ENCODE measurements at places on chromosomes 3 and 15.

DNA sequence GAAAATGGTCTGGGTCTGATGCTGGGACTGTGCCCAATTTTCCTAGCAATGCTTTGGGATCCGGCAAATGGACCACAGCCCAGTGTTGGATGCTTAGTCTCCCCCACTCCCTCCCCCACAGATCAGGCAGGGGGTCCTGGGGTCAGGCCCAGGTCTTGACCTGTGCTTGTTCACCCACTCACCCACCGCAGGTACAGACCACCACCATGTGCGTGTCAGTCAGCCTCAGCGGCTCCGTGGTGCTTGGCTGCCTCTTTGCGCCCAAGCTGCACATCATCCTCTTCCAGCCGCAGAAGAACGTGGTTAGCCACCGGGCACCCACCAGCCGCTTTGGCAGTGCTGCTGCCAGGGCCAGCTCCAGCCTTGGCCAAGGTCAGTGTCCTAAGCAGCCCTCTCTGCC, 10.6 kb downstream of the GRM2 start:
- DNase-seq, result no peak

- no peak for DNase-seq
These were observed 83.8 kb upstream of the GALNT15 start for GRCh38 chr3:16090706-16091105.

GRCh38 chr3:125213364-125213755, 812 bp upstream of the SLC12A8 start:
- no peak for DNase-seq

- no peak for DNase-seq
These were observed 1080.8 kb downstream of the TUSC7 start for GRCh38 chr3:117790235-117790987.

DNA sequence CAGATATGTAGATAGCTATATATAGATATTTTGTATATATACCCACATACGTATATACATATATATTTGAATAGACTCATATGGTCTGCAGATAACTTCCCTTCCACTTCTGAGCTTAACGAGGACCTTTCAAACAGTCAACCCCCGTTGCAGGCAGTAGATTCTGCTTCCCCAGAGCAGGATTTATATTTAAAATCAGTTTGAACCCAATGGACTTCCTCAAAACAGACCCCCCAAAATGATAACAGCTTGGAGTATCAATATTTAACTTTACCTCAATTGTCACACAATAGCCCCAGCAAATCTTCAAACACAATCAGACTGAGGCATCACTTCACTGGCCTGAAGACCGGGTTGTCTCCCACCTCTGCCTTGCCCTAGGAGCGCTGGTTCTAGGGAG, 218.3 kb downstream of the MEIS2 start:
- DNase-seq, result no peak

DNA sequence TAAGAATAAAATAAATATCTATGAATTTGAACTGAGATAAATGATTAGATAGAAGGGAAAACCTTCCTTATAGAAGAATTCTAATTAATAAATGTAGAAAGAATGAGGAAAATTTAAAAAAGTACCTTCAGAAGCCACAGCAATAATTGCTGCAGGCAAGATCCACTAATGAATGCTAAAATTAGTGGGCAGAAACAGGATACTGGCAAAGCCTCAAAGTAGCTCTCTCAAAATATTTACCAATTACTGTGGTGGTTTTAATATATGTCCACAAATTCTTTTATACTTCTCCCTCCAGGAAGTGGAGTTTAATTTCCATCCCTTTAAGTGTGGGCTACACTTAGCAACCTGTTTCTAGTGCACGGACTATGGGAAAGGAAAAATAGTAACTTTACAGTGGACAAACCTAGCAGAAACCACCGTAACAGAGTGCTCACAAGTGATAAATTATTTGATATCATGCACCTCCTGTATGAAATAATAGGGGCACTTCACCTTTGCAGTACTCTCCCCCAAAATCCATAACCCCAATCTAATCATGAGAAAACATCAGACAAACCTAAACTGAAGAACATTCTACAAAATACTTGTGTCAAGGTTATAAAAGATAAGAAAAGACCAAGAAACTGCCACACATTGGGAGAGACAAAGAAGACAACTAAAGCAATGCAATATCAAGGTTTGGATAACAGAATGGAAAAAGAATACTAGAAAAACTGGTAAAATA, 6.8 kb downstream of the PEAK1 start:
- DNase-seq, result no peak

- no peak for DNase-seq
These were observed 59.8 kb downstream of the PIK3R4 start for GRCh38 chr3:130686833-130687232.

- DNase-seq, result no peak
These were observed 9.5 kb upstream of the MCF2L2 start for GRCh38 chr3:183437666-183438564.

DNA sequence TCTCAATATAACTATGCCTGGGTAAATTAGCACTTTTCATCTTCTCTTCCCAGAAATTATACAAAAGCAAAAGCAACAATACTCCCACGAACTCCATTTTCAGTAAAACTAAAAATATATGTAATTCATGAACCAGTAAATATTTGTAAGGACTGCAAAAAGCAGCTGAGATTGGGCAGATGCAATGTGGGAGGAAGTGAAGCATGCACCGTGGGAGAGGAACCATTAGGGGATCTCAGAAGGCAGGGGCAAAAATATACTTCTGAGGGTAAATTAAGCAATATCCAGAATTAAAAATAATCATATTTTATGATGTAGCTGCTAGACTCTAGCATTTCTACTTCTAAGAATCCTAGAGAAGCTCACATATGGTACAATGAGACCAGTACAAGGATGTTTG, 20.2 kb downstream of the CFAP91 start:
- no peak for DNase-seq

GRCh38 chr3:16865335-16865734, 19.4 kb upstream of the PLCL2 start:
- DNase-seq, result no peak

GRCh38 chr3:27633224-27633545, 88.9 kb downstream of the EOMES start:
- no peak for DNase-seq

DNA sequence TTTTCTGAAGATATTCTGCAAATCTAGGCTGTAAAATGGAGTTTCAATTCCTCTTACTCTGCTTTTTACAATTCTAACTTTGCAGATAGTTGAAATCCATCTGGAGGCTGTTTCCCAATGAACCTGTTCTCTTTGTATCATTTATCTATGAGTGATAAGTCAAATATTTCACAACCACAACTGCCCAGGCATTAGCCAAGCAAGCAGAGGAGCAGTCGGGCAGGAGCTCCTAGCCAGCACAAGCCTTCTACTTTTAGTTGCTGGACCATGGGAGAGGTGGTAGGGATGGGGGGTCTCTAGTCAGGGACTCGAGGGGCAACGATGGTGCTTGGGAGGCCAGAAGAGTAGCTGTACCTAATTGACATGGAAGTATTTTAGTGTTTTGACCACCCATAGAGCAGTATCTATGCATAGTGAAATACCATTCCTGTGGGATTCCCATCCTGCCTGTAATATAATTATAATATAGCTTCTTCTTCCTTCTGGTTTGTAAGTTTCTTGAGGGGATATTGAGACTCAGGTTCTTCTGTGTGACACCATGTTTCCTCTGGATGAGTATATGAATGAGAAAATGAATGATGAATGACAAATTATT, 353.5 kb upstream of the IL12A start:
- DNase-seq, result no peak

GRCh38 chr3:81579744-81580143, 181.7 kb downstream of the GBE1 start:
- DNase-seq, result no peak

GRCh38 chr3:134522541-134522940, 36.7 kb downstream of the CEP63 start:
- DNase-seq, result no peak

DNA sequence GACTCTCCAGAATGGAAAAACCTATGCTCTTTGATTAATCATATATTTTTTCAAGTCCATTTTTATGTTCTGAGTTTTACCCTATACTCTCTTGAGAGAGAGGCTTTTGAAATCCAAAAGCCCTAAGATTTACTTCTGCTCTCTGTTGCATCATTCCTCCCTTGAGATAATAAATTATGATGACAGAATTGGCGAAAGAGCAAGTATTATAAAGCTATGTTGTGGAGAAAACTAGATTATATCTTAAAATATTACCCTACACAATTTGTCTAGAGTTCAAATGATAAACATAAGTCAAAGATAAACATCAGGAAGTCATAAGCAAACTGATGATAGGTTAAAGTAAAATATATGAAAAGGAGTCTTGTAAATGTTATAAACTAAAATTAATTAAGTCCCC, 293.4 kb upstream of the MME start:
- DNase-seq, result no peak

DNA sequence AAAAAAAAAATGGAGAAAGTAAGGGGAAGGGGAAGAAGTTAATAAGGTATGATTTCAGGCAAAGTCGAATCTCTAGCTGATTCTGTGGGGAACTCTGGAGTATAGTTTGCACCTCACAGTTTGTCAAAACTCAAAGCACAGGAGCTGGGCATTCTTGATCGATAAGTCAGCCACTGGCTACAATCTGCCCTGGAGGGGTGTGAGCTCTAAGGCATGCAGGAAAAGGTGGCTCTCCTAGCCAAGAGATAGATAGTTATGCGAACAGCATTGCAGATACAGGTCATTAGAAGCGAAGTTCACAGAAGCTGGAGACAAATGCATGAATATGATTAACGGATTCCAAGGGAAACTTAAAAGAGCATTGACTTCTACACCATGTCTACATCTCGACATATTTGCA, 952.6 kb downstream of the AGBL1 start:
- DNase-seq, result no peak

DNA sequence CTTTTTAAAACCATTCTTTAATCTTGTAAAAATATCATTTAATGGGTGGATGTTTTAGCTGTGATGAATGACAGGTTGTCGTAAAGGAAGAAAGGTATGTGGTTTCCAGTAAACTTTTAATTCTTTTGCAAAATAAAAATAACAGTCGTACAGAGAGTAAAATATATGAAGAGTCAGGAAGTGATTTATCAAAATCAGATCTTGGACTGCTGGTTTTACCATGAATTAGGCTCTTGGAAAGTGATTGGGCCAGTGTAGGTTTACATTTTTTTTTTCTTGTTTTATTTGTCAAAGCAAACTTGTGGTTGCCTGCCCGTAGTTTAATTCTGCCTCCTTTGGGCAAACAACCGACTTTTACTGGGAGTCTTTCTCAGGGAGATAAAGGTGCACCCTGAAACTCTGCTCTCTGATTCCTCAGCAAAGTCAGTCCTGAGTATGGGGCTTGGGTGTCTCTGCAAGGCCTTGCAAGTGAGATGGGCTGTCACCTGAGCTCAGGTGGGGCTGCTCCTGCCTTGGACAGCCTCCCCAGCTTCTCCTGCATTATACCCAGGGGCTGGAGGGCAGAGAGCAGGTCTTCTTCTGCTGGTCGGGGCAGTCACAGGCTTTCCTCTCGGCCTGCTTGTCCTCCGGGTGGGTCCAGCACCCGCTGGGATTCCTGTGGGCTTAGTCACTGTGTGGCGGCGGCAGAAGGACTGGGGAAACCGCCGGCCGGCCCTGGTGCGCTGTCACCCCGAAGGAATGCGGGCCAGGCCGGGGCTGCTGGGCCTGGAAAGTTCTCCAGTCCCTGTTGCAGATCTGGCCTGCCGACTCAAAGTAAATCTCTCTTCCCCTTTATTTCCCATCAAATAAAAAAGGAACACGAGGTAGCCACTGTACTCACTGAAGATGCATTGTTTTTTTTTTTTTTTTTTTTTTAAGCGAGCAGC, 79.0 kb downstream of the IGF1R start:
- DNase-seq, result peak; percentile 72

DNA sequence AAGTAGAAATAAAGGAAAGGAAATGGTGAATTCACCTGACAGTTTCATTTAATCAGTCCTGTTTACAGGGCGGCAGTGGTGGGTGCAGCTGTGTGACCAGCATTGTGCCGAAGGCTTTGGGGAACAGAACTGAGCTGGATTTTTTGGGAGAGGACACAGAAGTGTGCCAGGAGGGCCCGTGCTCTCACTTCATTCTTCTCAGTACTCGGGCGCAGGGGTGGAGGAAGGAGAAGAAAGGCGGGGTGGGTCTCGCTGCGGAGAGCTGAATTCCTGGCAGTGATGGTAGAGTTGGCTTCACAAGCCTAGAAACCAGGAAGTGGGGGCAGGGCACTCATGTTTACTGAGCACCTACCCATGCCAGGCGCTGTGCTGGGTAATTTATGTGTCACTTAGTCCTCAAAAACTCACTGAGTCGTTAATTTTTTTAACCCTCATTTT, 64.6 kb downstream of the CRTC3 start:
- DNase-seq, result no peak

DNA sequence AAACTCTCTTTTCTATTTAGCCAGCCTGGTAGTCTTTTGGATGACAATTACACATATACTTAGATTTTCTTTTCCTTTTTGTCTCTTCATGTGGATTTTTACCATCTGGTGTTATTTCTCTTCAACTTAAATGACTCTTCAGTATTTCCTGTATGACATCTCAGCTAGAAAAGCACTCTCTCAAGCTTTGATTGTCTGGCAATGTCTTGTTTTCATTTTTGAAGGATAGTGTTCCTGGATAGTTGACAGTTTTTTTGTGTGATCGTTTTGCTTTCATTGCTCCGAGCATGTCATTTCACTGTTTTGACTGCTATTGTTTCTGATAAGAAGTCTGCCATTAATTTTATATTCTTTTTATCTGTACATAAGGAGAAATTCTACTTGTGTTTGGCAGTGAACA, 766.4 kb downstream of the AGBL1 start:
- DNase-seq, result no peak

DNA sequence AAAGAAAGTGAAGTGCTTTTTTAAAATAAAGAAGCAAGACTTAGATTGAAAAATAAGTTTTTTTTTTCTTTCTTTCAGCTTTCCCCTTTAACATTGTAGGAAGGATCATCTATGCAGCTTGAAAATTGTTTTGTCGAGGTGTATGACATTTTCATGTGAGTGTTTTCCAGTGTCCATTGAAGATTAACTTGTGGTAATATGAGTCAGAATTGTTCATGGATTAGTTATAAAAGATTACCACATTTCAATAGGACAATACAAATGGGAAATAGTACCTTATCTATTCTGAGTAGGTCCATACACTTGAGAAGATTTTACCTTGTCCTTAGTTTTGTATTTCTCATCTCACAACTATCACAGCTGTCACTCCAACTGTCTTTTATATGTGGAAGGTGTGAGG, 1234.7 kb downstream of the NSUN3 start:
- DNase-seq, result no peak

Data from nephron progenitor cell (in vitro differentiated cells).